ENCODE measurements at places on chromosomes 5 and 9.

- DNase-seq = no peak
Observed at GRCh38 chr9:86187121-86187520, 72.3 kb downstream of the C9orf153 start.

DNA sequence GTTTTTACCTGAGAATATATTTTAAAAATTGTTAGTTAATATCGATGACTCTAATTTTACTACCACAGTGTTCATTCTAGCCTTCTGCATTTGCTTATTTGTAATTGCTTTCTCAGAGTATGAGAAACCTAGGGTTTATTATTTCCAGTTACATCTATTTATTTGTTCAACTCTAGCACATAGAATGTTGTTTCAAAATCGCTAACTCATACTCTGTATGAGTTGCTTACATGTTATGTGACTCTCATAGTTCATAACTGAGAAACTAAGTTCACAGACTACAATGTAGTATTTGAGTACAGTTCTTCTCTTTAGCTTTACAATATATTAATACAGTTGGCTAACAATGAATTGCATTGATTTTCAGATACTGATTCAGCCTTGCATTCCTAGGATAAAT, 103.2 kb downstream of the MACROH2A1 start:
- no peak for DNase-seq

DNA sequence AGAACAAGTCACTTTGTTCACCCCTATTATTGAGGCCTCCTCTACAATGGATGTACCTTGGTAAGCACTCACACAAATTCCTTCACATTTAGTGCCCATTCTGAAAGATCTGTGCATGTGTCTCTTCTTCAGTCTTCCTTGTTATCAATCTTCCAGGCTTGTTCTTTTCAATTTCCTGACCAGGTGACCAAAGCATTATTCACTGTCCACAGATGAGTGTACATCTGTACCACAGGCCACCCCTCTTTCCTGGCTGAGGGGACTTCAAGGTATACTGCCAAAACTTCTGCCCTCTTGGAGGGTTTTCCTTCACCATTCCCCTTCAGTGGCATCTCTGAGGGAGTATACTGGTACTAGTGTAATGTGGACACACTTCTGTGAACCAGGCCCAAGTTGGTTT, 25.5 kb upstream of the STOM start:
- no peak for DNase-seq

DNA sequence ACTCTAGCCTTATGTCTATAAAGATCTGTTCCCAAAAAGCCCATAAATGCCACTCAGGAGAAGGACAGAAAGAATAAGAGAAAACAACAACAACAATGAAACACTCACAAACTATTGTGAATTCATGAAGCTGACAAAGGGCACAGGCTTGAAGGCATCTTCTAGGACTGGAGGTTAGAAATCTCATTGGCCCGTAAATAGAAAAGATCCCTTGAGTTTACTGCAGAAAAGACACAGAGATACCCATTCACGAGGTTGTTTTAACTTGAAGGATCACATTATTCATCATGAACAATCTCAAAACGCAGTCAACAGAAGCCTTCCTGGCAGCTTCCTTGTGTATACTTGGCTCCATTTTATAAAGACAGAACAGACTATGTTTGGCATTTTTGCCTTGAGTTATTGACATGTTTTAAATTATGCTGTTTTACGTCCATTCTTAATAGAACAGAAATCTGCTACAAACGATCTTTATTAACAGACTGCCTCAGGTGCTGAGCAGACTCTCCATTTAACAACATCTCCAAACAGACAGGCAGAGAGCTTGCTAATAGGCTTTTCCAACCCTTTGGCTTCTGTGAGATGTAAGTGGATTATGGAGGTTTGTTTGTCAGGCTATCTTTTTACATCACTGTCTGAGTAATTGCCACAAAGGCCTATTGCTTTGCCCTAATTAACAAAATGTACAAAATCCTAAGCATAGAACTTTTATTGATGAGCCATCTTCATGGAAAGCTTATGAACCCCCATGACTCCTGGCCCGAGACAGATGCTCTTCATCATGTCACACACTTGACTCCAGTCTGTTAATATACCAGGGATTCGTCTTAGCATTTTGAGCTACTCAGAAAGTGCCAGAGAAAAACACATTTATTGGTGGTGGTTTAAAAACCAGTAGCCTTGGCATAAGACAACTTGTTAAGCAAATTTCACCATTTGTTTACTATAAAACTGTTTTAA, 735.3 kb upstream of the ZNF608 start:
- no peak for DNase-seq

- no peak for DNase-seq
Observed at GRCh38 chr9:107137495-107138202, 145.4 kb upstream of the RAD23B start.

DNA sequence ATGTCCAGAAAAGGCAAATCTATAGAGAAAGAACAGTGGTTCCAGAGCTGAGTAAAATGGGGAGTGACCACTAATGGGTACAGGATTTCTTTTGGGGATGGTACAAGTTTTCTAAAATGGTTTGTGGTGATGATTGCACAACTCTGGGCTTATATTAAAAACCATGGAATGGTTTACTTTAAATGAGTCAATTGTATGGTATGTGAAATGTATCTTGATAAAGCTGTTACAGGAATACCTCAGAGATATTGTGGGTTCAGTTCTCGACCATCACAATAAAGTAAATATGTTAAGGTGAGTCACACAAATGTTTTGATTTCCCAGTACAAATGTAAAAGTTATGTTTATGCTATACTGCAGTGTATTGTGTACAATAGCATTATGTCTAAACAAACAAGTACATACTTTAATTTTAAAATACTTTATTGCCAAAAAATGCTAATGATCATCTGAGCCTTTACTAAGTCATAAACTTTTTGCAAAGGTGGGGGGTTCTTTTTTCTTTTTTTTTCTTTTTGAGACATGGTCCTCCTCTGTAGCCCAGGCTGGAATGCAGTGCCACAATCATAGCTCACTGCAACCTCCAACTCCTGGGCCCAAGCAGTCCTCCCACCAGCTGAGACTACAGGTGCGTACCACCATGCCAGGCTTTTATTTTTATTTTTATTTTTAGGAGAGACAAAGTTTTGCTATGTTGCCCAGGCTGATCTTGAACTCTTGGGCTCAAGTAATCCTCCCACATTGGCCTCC, 65.9 kb downstream of the SHOC1 start:
- DNase-seq = no peak

DNA sequence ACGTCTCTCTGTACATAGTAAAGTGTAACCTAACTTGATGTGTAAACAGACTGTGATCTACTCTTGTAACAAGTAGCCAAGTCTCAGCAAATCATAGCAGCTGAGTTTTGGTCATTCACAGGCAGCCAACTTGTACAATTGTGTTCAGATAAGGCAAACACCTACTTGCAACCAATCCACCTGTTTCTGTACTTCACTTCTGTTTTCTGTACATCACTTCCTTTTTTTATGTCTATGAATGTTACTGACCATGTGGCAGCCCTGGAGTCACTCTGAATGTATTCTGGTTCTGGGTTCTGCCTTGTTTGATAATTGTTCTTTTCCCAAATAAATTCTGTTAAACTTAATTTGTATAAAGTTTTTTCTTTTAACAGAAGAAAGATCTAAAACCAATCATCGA, 26.0 kb downstream of the RLN2 start:
- DNase-seq = no peak

DNA sequence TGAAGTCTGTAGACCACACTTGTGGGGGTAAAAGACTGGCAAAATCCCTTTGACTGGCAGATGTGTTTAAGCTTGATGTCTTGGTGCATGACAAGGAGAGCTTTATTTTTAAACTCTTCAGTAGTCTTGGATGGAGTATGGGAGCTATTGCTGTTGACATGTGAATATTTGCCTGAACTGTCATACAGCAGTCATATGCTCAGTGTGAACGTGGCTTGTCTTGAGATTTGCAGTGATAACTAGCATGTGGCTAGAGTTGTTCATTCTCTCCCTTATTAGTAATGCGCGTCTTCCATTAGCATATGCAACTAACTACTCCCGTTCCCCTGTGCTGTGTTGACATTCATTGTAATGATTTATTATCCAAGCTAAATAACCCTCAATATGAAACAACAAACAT, 523.6 kb upstream of the WWC1 start:
- no peak for DNase-seq

DNA sequence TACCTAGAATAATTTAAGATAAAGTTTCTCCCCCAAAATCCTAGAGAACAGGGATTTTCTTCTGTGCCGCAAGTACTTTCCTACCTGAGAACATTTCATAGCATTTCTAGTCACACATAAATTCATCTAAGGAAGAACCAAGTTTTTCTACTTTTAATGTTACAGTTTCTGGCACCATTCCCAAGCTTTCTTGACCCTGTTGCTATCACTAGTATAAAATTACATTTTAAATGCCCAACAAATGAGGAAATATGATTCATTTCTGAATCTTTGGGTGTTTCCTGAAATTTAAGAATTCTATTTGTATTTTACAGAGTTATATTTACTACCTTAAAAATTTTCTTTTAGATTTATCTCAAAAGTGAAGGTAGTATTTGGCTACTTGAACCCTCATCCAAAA, 137.8 kb downstream of the LPAR1 start:
- DNase-seq = no peak

DNA sequence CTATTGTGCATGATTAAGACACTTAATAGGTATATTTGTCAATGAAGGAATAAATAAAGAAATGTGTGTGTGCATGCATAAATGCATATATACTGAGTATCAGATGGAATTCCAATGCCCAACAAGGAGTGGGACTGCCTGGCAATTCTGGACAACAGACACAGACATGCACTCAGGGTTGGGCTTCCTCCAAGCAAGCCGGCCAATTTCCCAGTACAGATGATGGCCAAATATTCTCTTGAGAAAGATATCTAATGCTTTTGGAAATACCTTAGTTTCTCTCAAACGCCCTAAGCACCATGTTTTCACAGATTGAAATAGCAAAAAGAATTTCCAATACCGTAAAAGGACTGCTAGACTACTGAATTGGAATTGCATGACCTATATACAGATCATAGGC, 11.1 kb downstream of the FTMT start:
- DNase-seq = no peak

DNA sequence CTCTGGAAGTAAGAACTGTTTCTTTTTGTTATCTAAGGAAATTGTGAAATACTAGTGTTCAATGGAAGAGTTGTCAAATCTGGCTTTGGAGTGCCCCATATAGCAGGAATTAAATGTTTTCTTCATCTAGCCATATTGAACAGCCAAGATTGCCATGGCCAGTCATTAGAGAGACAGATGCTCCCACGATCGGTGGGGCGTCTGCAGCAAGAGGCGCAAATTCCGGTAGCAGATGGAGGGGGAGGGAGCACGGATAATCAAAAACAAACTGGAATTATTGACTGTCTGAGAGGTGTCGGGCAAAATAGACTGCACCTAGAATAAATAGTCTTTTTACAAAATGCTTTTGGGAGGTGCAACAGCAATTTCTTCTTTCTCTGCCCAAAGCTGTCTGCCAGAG, 139.1 kb upstream of the FSTL4 start:
- DNase-seq = no peak

DNA sequence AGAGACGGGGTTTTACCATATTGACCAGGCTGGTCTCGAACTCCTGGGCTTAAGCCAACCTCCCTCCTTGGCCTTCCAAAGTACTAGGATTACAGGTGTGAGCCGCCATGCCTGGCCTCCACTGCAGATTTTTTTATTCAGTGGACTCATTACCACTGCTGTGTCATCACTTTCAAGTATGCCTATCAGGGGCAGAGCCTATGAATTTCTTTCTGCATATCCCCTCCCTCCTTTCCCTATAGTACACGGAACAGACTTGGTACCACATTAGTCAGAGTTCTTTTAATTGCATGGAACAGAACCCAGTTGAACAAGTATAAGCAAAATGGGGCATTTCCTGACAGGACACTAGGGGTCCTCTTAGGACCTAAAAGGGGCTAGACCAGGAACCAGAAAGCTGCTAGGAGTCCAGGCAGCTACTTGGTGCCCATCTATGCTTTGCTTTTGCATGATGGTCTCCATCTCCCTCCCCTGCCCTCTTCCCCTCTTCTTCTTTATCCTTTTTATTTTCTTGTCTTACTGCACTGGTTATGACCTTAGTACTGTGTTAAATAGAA, 5.8 kb downstream of the BSPRY start:
- DNase-seq = no peak

GRCh38 chr9:3902631-3903030, 376.8 kb upstream of the RFX3 start:
- DNase-seq = no peak

- DNase-seq = no peak
Observed at GRCh38 chr5:15256485-15256884, 243.5 kb upstream of the FBXL7 start.

GRCh38 chr5:93621327-93621798, 38.3 kb downstream of the NR2F1 start:
- no peak for DNase-seq

DNA sequence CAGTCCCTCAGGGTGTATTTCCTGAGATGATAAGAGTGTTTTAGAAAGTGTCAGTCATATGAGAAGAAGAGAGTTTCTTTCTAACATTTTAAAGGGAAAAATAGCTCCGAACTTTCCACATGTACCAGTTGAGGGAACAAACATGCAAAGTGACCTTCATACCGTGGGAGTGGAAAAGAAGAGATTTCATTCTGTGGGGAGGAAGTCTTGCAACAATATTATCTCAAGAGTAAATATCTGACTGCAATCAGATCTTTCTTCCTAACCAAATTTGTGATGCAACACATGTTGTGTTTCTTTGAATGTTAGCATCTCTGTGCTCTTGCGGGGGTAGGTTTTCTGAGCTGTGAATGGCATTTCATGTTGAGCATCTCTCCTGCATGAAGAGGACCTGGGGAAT, 30.6 kb downstream of the ANKRD55 start:
- DNase-seq = no peak

GRCh38 chr5:120823328-120823727, 359.2 kb downstream of the PRR16 start:
- DNase-seq = no peak

DNA sequence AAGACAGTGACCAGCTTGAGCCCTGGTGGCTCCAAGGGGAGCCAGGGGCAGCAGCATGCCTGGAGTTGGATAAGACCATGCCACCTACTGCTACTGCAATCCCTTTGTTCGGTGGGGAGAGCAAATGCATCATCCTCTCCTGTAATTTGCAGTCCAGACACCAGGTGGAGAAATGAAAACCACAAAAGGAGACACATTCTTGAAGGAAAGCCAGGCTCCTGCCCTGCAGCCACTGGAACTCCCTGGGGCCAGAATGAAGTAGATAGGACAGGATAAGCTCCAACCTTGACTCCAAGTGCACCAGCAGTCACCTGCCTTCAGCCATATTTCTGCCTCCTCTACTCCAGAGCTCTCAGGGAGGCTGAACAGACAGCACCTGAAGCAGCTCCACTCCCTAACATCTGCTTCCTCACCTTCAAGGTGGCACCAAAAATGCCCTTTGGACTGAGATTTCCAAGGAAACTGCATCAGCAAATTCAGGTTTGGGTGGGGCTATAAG, 65.1 kb upstream of the IQGAP2 start:
- DNase-seq = no peak

GRCh38 chr9:86315078-86315477, 32.7 kb upstream of the ISCA1 start:
- DNase-seq = no peak
